ENCODE measurements at places on chromosomes 1 and 21.

GRCh38 chr1:234619071-234619480 is 9.1 kb upstream of the IRF2BP2 start:
- peak; percentile 40 for DNase-seq

- DNase-seq: no peak
Measured at GRCh38 chr1:236325567-236325966, 43.8 kb upstream of the ERO1B start.

DNA sequence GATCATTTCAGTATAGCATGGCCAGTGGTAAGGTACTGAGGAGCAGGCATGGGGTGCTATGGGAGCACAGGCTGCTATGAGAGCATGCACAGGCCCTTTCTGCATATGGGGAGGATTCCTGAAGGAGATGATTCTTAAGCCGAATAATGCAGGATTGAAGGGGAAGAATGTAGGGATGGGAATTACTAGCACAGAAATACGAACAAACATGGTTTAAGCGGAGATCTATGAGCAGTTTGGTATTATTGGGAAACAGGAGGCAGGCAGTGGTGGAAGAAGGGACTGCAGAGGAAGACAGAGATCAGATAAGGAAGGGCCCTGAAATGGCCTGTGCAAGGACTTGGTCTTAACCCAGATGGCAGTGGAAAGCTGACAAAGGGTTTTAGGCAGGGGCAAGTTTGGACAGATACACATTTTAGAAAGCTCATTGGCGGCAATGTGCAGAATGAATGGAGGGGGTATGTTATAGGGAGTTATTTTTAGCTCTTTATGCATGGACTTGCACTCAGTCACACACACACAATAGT is 1.7 kb downstream of the OSCP1 start:
- no peak for DNase-seq

GRCh38 chr1:93758842-93759515 is 77.3 kb upstream of the BCAR3 start:
- no peak for DNase-seq

DNA sequence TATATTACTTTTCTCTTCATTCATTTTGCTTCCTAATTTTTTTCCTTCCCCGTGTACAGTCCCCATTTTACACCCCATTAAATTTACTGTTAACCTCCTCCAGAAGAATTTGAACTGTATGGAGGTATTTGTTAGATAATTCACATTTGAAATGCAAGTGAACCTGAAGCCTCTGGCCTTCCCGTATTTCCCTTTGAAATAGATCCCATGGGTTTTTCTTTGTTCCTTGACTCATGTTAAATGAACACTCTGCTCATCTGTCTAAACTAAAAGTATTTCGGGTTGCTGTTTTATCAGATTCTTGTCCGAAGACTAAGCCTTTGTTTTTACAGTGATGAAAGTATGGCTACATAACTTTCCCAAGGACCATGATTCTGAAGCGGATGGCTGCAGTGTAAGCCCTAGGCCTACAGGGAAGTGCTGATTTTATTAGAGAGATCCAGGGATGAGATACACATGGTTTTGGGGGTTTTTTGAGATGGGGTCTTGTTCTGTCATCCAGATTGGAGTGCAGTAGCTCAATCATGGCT is 187.9 kb downstream of the PATJ start:
- no peak for DNase-seq

GRCh38 chr1:103489935-103490334 is 35.6 kb upstream of the RNPC3 start:
- DNase-seq: no peak

GRCh38 chr1:36941316-36941978 is 92.9 kb downstream of the GRIK3 start:
- DNase-seq: peak; percentile 25

DNA sequence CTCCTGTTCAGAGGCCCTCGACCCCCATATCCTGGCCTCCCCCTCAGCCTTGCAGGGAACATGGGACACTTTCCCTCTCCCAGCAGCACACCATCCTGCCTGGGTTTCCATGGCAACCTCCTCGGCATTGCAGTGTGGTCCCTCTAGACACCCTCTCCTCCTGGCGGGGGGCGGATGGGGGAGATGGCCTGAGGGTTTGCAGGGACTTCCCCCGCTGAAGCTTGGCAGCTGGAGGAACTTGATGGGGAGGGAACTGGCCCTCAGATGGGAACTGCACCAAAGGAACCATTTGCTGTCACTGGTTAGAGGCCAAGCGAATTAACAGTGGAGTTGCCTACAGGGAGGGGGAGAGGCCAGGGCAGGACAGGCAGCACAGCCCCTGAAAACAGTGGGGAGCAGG is 28.7 kb downstream of the RIMS3 start:
- no peak for DNase-seq

DNA sequence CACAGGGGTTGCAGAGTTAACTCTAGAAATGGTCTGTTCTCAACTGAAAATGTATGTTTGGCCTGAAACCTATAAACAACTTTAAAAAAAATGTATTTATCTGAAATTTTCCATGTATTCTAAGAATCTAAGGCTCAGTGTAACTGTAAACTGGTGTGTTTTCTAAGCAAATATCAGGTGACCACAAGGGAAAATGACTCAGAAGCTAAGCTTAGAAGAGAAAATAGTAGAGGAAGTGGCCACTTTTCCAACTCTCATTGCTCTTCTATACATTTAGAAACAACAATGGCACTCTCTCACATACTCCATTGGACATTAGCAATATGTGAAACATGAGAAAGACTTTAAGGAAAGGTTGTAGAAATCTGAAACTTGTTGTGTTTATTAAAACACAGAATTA is 7.5 kb downstream of the TNFSF18 start:
- no peak for DNase-seq

- DNase-seq: no peak
Measured at GRCh38 chr1:154398141-154398540, 7.0 kb upstream of the IL6R start.

DNA sequence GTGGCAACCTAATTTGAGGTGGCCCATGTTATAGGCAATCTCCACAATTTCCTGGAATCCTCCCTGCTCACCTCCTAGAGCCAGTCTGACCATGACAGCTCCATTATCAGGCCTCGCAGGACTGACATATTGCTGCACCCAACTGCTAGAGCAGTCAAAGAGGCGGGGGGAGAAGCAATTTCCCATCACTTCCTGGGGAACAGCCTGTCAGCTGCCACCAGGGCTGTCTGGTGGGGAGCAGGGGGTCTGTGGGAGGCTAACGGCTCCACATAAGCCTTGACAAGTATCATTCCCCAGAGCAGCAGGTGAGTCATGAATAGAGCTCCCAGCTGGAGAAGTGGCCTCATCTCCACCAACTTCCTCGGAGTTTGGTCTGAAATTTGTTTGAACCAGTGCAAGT is 322.9 kb downstream of the MATN1 start:
- DNase-seq: no peak
